ENCODE measurements at places on chromosomes 3 and 15. TPM values are rescaled to one million over a fixed set of nuclear protein-coding genes. Genes with fewer than 3 reads are reported as not detected.

Gene CCR8
- polyA plus RNA-seq: not detected

Gene ECE2
- 0.42 TPM for polyA plus RNA-seq

Gene NME9
- 17.4 TPM for polyA plus RNA-seq

Gene CCDC33
- 1.4 TPM for polyA plus RNA-seq

Gene EPHB1
- 19.1 TPM for polyA plus RNA-seq

Gene MYZAP
- 0.16 TPM for polyA plus RNA-seq

Gene ZNF620
- polyA plus RNA-seq: 20.2 TPM

Gene SNTN
- not detected for polyA plus RNA-seq

Gene ADAMTS17
- polyA plus RNA-seq: not detected

Gene ENTPD3
- polyA plus RNA-seq: 2.8 TPM

Gene SFMBT1
- 41.7 TPM for polyA plus RNA-seq

Gene CKMT1B
- polyA plus RNA-seq: 23.2 TPM

Gene CPLX3
- 0.27 TPM for polyA plus RNA-seq

Gene ALDH1L1
- not detected for polyA plus RNA-seq

Gene LTK
- 0.28 TPM for polyA plus RNA-seq

Gene LIPH
- 0.05 TPM for polyA plus RNA-seq

Gene RFT1
- polyA plus RNA-seq: 6.1 TPM

Gene NRG4
- 1.4 TPM for polyA plus RNA-seq

Gene GOLGA8R
- polyA plus RNA-seq: not detected

Gene SLC28A1
- polyA plus RNA-seq: not detected

Gene ZNF621
- 8.0 TPM for polyA plus RNA-seq
